Renal pelvis (tissue), 12 donors: ENCODE measurements at places on chromosomes 1 and 21. TPM values are rescaled to one million over a fixed set of nuclear protein-coding genes. Genes with fewer than 3 reads are reported as not detected.

Gene KRTAP6-1
- polyA plus RNA-seq, result not detected

Gene PLA2G2D
- 0.04 TPM for polyA plus RNA-seq

Gene CFH
- polyA plus RNA-seq, result 27.7 TPM

Gene DENND1B
- 10.4 TPM for polyA plus RNA-seq

Gene FALEC
- 0.83 TPM for polyA plus RNA-seq

Gene OR2T35
- not detected for polyA plus RNA-seq

Gene TCP10L
- 2.4 TPM for polyA plus RNA-seq

Gene NUDT4B
- polyA plus RNA-seq, result 2.3 TPM

Gene C8B
- not detected for polyA plus RNA-seq

Gene SPRR5
- polyA plus RNA-seq, result not detected

Gene EMC1
- polyA plus RNA-seq, result 54.8 TPM

Gene TMEM61
- 1.5 TPM for polyA plus RNA-seq
